G401 (cell line): ENCODE measurements at places on chromosomes 7 and 10. TPM values are rescaled to one million over a fixed set of nuclear protein-coding genes. Genes with fewer than 3 reads are reported as not detected.

TAS2R3 gene
- total RNA-seq: not detected in 2 replicates

SLC26A5 gene
- total RNA-seq: not detected in 2 replicates

ADAP1 gene
- 11.7 and 21.3 TPM in 2 replicates for total RNA-seq

- peak; percentile 48 for DNase-seq
These were observed 26.0 kb upstream of the WIPF3 start for GRCh38 chr7:29780346-29780745.

DNA sequence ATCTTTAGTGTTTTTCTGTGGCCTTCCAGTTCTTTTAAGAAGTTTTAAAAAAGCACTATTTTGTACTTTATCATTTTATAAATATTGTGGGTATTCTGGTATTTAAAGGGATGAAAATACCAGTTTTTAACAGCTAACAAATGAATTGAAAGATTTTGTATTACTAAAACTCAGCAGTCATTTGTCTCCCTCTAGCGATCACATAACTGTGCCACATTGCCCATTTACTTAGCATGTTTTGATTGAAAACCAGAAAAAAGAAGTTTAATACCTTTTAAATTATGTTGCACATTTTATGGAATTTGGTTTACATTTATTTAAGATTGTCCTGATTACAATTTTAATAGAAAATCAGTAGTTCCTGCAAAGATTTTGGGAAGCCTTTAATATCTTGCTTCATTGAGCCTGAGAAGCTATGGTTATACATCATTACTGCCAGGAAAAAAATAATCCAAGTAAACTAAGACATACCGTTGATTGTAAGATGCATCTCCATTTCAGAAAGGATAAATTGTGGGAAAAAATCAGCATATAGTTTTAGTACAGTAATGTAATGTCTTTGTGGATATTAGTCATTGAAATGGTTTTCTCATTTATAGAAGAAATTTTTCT, 34.9 kb downstream of the TAX1BP1 start:
- no peak for DNase-seq

DNA sequence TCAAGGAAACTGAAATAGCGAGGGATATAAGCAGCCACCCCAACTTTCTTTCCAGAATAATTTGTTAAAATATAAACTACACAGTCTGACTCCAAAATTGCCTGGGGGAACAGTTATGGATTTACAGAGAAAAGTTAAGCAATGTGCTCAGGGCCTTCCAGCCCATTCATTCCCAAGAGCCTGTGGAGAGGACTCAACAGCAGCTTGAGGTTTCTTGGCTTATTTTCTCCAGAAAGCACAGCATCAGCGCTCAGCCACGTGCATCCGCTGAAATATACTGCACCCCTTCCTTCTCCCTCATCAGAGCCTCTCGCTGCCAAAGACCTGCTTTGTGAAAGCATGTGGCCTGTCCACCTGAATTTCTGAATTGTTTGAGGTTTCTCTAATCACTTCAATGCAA, 375.2 kb upstream of the VWC2 start:
- DNase-seq: no peak

DNA sequence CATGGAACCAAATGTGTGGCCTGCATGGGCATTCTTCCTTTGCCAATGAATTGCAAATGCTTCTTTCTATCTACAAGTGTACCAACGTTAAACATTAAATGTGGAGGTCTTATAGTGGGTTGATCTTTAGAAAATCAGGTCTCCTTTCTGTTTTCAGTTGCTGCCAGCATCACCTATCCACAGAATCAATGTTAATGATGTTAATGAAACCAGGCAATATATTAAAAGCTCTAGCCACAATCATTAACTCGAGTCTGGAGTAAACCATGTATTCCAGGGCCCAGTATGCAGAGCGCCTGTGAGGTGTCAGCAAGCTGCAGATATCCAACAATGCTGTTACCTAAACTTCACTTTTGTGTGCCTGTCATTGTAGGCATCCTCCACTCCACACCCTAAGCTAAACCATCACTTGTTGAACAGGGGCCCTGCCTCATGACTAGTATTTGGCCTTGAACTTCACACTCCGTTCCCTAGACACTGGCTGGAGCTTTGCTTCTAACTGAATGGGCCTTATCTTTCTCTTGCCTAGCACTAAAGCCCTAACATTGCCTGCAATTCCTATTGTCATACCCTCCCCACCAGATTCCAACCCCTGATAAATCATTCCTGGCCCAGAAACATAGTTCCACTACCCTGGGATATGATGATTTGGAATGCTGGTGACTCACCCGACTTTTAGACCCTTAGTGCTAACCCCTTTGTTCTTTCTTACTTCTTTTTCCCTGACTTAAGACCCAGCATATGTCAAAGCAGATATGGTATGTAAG, 24.3 kb upstream of the ITGB8 start:
- DNase-seq: no peak

- no peak for DNase-seq
These were observed 82.2 kb downstream of the CFAP58 start for GRCh38 chr10:104435822-104436221.

DNA sequence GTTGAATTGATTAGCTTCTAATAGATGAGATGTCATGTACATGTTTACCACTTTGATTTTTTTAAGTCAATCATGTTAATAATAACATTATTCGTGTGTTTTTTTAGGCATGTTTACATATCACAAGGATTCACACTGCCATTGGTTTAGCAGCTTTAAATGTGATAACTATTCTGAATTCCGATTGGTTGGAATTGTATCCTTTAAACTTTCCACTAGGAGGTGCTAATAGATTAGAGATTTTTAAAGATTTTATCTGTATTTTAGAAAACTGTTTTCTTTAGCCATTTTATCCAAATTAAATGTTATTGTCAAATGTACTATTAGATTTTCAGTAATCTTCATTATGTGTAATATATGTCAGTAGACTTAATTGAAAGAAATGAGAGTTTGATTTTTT, 83.2 kb downstream of the HECTD2 start:
- DNase-seq: no peak

POM121L12 gene
- total RNA-seq: not detected in 2 replicates

DNA sequence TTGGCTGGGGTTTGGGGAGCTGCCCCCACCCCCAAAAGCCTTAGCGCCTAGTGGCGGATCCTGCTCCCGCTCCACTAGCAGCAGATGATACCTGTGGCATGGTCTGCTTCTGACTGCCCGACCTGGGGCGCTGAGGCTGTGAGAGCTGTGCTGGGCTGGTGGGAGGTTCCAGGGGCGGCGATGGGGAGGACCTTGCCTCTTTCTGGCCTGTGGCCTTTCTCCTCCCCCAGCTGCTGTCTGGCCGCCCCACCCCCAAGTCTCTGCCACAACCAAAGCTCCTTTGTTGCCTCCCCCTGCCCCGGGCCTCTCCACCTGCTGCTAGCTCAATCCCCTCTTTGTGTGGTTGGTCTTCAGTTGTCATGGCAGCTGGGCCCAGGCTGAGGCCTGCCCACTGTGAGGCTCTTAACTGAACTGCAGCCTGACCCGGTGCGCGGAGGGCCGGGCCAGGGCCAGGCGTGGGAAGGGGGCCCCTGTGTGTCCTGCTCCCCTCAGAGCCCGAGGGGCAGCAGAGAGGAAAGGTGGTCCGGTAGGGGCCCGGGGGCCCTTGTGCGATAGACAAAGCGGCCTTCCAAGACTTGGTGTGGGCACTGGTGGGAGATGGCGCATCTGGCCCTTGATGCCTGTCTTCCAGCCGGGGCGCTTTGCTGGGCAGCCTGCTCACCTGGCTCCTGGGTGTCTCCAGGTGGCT, 4.7 kb downstream of the ZNF775 start:
- DNase-seq: peak; percentile 55

DNA sequence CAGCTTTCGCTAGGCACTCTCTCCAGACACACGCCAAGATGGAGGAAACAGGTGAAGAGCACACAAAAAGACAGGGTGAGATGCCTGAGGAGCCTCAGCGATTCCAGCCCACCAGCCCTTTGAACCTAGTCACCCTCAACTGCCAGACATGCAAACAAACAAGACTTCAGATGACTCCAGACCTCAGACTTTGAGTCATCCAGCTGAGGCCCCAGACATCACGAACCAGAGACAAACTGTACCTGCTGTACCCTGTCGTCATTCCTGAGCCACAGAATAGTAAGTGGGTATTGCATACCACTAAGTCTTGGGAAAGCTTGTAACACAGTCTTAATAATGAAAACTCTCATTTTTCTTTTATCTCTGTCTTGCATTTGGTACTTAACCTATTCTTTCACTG, 126.6 kb upstream of the LSM8 start:
- DNase-seq: no peak

GRCh38 chr7:19561121-19561805, 147.6 kb downstream of the POLR1F start:
- DNase-seq: no peak

TAS2R40 gene
- total RNA-seq: not detected in 2 replicates
